Activated CD4-positive, alpha-beta T cell treated with anti-CD3 and anti-CD28 coated beads, Interleukin-2, Interleukin-6, amounts not matched to agents 100 ng/mL and 50 ng/mL, durations not matched to agents 16 hours and 8 hours (primary cell): ENCODE measurements at places on chromosomes 3 and 15.

GRCh38 chr15:59255680-59256336 is 49.2 kb downstream of the LDHAL6B start:
- peak; percentile 73 for DNase-seq

GRCh38 chr3:37571269-37571668 is 290.4 kb upstream of the CTDSPL start:
- DNase-seq: no peak

DNA sequence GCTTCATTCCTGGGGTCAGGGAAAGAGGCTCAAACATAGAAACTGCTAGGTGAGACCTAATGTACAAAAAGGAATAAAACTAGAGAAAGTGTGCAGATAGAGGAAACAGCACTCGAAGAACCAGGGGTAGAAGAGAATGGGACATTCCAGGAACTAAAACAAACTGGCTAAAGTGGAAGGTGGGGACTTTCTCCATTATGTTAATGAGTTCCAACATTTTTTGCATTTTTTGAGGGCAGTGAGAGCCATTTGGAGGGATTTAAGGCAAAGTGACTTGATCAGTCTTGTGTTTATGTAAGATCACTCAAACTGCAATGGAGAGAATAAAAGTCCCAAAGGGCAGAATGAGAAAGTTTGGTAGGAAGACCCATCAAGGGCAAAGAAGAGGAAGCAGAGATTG is 20.6 kb upstream of the SLC4A7 start:
- no peak for DNase-seq

DNA sequence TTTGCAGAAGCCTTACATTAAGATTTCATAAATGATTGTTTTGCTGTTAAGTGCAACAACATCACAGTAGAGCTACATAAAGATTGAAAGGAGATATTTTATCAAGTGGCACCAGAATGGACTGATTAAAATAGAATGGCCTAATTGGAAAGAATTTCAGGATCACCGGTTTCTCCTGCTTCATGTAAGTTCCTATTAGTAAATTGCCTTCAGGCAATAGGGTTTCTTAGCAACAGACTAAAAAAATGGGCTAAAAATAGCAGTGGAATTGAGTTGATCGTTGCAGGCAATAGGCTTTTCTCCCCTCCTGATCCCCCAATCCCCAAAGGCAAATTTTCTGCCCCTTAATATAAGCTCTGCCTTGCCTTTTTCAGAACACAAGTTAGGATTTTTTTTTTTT is 917 bp downstream of the LNP1 start:
- DNase-seq: no peak

DNA sequence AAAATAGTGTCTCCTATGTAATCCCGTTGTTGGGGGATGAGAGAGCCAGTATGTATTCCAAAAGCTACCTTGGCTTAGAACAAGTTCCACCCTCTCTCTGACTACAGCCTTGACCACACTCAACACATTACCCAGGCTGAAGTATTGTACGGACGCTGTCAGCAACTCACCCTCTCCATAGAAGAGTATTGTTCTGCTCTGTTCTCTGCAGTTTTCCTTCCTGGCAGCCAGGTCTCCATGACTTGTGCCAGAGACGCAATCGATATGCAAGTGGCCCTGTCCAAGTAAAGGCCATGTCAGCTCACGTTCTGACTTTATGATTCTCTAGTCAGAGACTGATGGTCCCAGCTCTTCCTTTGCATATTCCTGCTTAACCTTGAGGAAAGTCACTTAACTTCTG is 164.1 kb upstream of the SLCO3A1 start:
- no peak for DNase-seq

DNA sequence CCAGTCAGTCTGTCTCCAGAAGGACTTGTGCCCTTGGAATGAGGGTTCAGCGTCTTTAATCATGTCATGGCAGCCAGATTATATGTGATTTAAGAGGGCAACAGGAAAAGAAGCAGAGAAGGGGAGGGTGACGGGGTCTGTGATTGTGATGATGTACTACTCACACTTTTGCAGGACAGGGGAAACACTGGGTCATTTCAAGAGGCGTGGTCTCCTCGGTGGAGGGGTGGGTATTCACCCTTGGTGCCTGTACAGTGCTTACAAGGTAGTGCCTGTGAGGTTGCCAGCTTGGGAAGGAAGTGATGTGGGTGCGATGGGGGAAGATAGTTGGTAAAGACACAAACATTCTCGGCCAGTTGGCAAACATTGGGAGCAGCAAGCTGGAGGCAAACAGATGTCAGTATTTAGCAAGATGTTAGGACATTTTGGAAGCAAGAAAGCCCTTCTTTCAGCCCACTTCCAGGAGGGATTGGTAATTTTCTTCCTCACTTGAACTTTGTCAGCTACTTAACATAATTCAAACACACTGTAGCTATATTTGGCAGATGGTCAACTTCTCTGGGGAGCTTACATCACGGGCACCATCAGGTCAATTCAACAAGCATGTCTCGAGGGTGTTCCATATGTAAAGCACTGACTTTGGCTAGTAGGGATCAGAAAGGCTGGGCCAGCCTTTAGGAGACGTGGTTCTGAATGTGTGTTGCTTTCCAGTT is 71.4 kb upstream of the ROPN1 start:
- no peak for DNase-seq

DNA sequence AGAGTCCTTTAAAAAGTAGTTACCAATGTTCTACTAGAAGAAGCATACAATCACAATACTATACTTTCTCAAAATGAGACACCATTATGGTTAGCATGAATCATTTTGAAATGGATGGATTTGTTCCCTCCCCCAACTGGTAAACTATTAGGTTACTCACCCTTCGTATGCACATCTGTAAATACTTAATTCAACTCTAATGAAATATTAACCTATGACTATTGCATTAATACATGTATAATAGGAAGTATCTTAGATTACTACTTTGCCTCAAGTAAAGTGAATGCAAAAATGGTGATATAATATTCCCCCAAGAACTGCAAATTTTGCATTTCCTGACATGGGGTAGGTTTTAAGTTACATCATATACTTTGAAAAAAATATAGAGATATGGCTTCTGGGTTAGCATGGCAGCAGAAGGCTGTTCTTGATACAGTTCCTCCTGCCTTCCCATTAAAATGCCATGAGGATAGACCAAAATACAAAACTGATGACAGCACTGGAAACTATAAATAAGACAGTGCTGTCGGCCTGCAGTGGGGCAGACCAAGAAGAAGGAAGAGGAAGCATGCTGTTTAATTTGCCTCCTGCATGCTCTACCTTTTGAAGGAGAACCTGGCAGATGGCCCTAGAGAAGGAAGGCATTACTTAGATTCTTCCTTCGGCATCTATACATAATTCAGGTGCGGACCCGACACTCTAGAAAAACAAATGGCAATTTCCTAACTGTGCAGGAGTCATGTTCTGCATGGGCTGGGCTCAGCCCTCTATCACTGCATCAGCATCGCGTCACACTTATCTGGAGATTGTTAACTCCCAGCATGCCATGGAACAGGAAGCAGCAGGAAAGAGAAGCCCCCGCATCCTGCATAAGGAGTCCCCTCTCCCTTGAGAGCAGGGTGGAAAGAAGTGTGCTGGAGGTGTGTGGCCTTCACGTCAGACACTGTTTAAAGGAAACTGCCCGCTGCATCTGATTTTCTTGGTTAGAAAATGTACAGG is 41.8 kb upstream of the NEO1 start:
- DNase-seq: peak; percentile 7

- DNase-seq: no peak
Observed at GRCh38 chr3:186133980-186134379, 25.1 kb upstream of the ETV5 start.

DNA sequence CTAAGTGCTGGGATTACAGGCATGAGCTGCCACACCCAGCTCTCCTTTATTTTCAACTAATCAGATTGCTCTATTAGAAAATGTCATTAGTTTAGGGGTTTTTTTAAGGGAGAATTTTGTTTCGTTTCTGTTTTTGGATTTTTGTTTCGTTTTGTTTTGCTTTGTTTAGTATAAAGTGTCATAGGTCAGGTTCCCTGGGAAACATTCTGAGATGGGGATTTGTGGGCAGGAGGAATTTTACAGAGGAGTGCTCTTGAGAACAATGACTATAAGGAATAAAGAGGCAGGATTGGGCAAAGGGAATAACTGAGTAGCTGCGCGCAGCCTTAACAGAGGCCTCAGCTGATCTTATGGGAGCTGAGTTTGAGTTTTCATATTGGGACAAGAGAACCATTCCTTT is 86.8 kb upstream of the NR2F2 start:
- no peak for DNase-seq

- no peak for DNase-seq
Observed at GRCh38 chr3:97765336-97765735, 778 bp downstream of the ARL6 start.

DNA sequence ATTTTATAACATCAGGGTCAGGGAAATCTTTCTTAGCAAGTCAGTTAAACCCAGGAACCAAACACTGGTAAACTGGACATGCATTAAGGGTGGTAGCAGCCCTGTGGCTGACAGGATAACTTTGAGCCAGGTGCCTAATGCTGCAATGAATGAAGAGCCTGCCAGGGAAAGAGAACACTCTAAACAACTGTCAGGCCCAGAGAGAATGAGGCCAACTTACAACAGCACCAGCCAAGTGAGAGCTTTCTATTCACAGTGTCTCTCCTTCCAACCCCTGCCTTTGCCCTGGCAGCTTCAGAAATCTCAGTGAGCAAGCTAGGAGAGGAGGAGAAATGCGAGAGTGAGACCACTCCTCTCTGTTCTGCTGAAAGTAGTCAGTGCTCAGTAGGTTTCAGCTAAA is 50.4 kb upstream of the ATP2C1 start:
- DNase-seq: no peak
